HFFc6 (cell line): ENCODE measurements at places on chromosomes 6 and 20.
A peak's percentile ranks its signal among the peaks of the same experiment; 100 is the strongest.

GRCh38 chr20:20632644-20633043 is 79.8 kb downstream of the RALGAPA2 start:
- DNase-seq = no peak

DNA sequence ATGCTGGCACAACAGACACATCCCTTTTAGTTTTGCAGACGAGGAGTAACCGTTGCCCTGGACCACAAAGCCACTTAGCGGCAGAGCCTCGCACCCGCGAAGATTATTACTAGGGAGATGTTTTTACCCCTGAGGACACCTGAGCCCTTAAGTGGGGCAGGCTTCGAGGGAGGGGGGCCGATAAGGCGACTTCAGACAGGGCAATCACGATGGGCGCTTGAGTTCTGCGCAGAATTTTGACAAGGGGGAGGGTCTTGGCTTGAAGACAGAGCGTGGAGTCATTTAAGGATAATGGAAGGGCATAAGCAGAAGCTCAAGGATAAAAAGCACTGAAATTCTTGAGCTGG is 650 bp upstream of the TTK start:
- peak; percentile 1 for DNase-seq

GRCh38 chr20:57024849-57025248 is 241.6 kb downstream of the BMP7 start:
- no peak for DNase-seq

GRCh38 chr20:10313701-10314100 is 95.1 kb downstream of the SNAP25 start:
- DNase-seq = no peak

DNA sequence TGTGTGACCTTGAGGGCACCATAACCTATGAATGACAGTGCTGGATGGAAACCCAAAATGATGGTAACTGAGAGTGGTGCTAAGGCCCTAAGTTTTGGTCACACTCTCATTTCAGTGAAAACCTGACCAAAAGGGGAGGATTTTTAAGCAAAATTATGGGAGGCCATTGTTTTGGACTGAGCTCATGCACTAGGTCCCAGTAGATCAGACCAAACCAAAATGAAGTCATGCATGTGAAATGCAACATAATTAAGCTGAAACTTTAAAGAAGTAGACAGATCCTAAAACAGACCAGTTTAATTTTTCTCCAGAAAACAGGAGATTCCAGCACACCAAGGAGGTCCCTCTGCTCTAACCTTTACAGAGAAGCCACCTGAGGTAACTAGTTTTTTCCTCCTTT is 24.0 kb upstream of the THBS2 start:
- DNase-seq = no peak
